ENCODE measurements at places on chromosomes 13 and 19. TPM values are rescaled to one million over a fixed set of nuclear protein-coding genes. Genes with fewer than 3 reads are reported as not detected.

The KMT2B gene
- 63.6 TPM for total RNA-seq

The MISP3 gene
- total RNA-seq, result 3.7 TPM

The ZNF382 gene
- total RNA-seq, result 0.07 TPM

The PTBP1 gene
- 202 TPM for total RNA-seq

The FGF21 gene
- not detected for total RNA-seq

The ANKRD24 gene
- total RNA-seq, result 0.23 TPM

The FFAR1 gene
- not detected for total RNA-seq

The TMEM255B gene
- 0.64 TPM for total RNA-seq

The RFXANK gene
- total RNA-seq, result 41.4 TPM

The NOVA2 gene
- 0.33 TPM for total RNA-seq

The SERTM1 gene
- total RNA-seq, result not detected

The ZNF266 gene
- 3.2 TPM for total RNA-seq

The HIF3A gene
- 0.12 TPM for total RNA-seq

The CGB2 gene
- total RNA-seq, result not detected

The FGF22 gene
- total RNA-seq, result 0.28 TPM

The SMIM24 gene
- 0.26 TPM for total RNA-seq

The OR4F17 gene
- not detected for total RNA-seq

The C1QTNF9 gene
- not detected for total RNA-seq

The PRSS57 gene
- total RNA-seq, result not detected

The BRSK1 gene
- total RNA-seq, result 2.9 TPM

The SPC24 gene
- 21.4 TPM for total RNA-seq

The ZNF234 gene
- total RNA-seq, result 2.5 TPM

The CLEC4M gene
- not detected for total RNA-seq

The ATP4B gene
- not detected for total RNA-seq

The SWSAP1 gene
- 1.9 TPM for total RNA-seq

The YJU2 gene
- 21.7 TPM for total RNA-seq

The ISYNA1 gene
- 45.1 TPM for total RNA-seq

The MYCBP2 gene
- total RNA-seq, result 16.2 TPM

The TEX29 gene
- not detected for total RNA-seq
